ENCODE measurements at places on chromosomes 4 and X.

- DNase-seq, result no peak
These were observed 334.7 kb upstream of the NR3C2 start for GRCh38 chr4:148776941-148777340.

- DNase-seq, result no peak
These were observed 658 bp downstream of the ATP6AP2 start for GRCh38 chrX:40581336-40581920.

DNA sequence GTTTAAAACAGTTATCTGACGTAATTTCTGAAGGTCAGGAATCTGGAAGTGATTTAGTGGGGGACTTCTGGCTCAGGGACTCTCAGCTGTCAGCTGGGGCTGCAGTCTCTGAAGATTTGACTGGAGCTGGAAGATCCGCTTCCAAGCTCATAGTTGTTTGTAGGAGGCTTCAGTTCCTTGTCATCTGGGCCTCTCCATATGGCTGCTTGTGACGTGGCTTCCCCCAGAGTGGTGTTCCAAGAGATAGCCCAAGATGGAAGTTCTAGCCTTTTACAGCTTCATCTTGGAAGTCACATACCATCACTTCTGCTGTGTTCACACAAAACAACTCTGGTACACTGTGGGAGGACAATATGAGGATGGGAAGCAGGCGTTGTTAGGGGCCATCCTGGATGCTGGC lies 2.1 kb downstream of the MPC1L start:
- DNase-seq, result no peak

DNA sequence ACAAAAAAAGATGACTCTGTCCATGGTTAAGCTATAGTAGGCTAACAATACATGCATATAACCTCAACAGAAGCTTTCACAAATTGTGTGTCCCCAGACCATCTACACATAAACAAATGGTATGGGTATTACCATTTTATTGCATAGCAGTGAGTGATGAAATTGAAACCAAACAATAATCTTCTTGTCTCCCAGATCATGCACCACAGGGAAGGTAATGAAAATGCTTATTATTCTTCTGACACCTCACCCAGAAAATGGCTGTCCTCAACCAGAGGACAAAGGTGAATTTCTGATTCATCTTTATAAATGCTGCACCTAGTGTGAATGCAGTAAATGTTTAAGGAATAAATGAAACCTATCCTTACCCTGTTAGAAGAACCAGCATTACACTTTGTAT lies 8.0 kb downstream of the PRSS12 start:
- no peak for DNase-seq

DNA sequence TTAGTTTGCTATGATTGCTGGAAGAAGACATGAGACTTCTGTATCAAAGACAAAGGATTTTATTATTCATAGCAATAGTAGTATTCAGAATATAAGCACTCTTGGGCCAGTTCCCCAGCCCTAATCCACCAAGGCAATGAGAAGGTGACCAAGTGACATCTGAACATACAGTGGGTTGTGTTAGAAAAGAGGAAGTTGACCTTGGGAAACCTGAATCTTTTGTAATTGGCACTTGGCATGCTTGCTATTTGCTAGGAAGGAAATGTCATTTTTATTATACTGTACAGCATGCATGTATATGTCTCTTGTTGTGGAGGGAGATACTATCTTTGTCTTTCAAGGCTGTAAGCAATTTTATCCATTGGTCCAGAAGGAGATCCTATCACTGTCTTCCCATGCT lies 216.1 kb upstream of the FAT1 start:
- DNase-seq, result no peak

DNA sequence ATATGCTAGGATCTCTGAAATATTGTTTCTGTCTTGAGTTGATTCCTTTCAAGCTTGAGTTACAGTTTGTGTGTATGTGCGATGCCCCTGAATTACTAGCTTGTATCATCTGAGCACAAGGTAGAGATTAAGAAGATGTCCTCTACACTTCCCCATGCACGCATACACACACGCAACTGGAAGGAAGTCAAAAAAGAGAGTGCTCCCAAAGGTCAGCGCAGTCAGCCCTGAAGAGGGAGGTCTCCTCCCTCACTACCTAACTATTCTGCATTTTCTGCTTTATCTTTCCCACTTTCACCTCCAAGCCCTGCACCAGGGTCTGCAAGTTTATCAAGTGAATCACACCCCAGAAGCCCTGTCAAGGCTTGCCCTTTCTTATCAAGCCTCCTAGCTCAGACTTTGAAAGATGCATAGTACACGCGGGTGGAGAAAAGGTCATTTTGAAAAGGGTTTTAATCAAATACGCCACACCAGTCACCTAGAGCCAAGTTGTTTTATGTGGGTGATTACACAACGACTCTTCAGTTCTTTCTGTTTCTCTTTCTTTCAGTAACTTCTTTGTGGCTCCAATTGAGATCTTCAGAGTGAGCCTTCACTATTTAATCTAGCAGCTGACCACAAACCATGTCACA lies 127.7 kb downstream of the ASB9 start:
- no peak for DNase-seq

DNA sequence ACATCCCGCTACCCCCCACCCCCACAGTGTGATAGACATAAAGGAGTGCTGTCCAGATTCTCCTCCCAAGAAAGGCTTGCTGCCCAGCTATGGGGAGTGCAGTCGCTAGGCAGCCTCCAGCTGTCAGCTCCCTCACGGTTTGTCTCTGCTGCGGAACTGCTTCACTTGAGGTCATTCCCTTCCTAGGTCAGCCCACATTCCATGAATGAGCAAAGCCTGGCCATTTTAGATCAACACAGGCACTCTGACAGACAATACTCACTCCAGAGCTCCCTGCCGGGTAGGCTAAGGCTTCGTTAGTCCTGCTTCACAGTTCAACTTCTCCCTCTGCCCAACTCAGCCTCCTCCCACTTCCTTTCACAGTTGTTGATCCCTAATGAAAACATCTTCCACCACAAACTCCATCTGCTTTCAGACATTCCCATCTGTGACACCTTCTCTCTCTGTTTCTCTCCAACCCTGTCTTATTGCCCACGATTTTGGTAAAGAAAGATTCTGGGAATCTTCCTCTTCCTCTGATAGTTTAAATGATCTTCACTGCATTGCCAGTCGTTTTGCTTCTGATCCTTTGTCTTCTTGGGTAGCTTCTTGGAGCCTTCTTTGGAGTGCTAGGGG lies 318.9 kb upstream of the F9 start:
- no peak for DNase-seq

GRCh38 chr4:140408974-140409373 lies 18.5 kb downstream of the CLGN start:
- DNase-seq, result no peak

DNA sequence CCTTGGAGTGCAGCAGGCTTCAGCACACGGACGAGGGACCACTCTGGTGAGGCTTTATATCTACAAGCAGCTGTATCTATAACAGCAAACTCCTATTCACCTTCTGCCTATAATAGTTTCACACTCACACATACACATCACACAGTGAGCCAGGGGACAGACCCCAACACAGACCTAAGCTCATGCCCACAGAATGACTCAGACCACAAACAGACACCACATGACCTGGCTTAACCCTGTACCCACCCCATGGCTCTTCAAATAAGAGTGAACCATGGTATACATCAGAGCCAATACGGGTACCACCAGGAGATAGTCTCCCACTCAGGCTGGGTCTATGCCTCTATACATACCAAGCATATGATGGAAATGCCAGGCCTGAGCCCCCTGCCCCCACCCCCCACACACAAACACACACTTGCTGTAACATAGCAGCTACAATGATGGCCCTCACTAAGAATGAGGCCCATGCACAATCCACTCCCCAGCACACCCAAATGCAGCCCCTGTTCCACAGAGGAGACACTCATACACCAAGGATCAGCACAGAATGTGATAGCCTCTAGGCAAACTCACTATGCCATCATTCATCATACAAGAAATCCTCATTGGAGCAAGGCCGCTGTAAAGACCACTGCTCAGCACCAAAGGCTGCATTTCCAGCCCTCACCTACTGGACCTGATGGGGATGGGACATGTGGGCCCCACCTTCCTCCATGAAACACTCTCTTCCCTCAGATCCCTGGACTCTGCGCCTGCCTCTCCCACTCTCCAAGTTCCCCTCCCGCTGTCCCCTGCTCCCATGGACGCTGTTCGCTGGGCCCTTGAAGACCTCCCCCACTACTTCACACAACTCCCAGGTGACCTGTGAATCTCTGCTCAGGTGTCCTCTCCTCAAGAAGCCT lies 62.1 kb upstream of the XIAP start:
- DNase-seq, result no peak

DNA sequence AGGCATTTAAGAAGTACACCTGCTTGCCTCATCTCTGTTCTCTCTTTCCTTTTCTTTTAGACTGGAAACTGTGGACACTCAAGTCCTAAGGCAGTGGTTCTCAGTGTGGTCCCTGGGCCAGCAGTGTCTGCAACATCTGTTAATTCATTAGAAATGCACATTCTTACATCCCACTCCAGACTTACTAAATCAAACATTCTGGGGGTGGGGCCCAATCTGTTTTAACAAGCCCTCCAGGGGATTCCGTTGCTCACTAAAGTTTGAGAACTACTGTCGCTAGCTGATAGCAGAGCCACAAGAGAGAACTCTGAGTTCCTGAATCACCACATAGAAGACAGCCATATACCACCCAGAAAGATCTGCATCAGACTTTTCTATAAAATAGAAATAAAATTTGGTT lies 430.6 kb downstream of the BCOR start:
- no peak for DNase-seq

- no peak for DNase-seq
These were observed 29.2 kb downstream of the SULT1E1 start for GRCh38 chr4:69830560-69831269.

GRCh38 chrX:24080704-24081103 lies 25.9 kb downstream of the EIF2S3 start:
- no peak for DNase-seq

GRCh38 chr4:40844261-40844660 lies 94.5 kb downstream of the NSUN7 start:
- DNase-seq, result no peak

DNA sequence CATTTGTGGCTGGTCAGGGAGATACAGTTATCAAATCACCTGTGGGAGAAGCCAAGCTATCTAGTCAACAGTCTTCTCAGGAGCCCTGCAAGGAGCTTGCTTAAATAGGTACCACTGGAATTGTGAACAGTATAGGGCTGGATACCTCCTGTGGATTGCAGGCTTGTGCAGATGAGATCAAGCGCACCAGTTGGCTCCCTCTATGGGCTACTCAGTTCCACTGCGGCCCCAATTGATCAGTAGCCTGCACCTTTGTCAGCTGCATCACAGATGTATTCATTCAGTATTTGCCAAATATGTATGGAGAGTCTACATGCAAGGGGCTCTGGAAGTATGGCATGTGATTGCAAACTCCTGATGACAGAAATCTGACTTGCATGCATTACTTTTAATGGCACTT lies 28.6 kb downstream of the TEX13A start:
- DNase-seq, result no peak

DNA sequence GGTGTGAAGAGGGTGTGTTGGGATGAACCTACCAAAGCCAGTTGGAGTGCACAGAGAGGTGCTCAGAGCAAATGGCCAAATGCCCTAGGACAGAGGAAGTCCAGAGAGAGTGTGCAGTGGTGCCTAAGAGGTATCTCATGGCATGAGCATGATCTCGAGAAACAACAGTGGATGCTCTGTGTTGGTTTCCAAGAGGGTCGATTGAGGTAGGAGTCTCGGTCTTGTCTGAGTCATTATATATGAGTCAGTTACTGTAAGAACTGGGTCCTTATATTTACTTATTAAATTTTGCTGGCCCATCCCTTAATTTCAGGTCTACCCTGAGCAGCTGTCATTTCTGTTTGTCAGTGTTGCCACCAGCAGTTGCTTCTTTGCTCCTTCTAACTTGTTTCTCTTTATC lies 86.6 kb upstream of the TMEM150C start:
- no peak for DNase-seq

- DNase-seq, result no peak
These were observed 155.9 kb upstream of the RASGEF1B start for GRCh38 chr4:81627590-81627989.

DNA sequence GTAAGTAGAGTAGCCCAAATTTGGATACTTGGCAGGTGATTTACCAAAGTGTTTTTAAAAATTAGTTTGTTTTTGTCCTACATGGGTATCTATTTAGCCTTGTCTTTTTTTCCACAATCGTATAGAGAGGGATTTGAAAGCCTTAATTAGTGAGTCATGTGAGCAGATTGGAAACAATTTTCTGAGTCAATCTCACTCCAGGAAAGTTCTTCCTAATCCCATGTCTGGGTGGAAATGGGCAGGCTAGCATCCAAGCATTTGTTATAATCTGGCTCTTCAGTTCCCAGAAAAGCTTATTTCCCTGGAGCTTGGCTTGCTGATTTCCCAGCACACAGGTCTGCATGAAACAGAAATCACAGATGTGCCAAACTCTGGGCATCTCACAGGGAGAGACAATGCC lies 426.9 kb upstream of the BOD1L1 start:
- DNase-seq, result no peak

DNA sequence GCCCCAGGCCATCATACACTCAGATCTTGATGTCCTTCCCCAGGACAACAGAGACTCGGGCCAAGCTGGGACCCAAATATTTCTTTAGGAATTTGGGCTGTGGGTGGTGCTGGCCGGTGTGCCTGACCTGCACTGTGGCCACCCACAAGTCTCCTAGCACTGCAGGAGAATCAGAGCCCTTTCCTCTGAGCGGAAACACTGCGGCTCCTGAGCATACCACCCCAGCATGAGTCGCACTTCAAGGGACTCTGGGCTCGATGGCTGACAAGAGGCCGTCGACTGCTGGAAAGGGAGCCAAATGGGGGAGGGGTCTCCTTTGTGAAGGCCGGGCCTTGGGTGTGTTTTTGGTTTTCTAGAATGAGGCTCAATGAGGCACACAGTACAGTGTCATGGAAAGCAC lies 13.0 kb upstream of the IRAK1 start:
- no peak for DNase-seq

- peak; percentile 31 for DNase-seq
These were observed 8.7 kb downstream of the GUCY2F start for GRCh38 chrX:109472939-109473735.

GRCh38 chr4:184762100-184762499 lies 28.2 kb upstream of the CENPU start:
- DNase-seq, result peak; percentile 28

- peak; percentile 3 for DNase-seq
These were observed at the start of gene DKK2 for GRCh38 chr4:107035819-107036583. DKK2 (minus strand) TSS chr4:107036313; CDS start chr4:107035591, 722 bp downstream.

- DNase-seq, result no peak
These were observed 147.1 kb downstream of the CPEB2 start for GRCh38 chr4:15149234-15149838.

- DNase-seq, result peak; percentile 8
These were observed 143.6 kb downstream of the SLIT2 start for GRCh38 chr4:20395160-20395773.

DNA sequence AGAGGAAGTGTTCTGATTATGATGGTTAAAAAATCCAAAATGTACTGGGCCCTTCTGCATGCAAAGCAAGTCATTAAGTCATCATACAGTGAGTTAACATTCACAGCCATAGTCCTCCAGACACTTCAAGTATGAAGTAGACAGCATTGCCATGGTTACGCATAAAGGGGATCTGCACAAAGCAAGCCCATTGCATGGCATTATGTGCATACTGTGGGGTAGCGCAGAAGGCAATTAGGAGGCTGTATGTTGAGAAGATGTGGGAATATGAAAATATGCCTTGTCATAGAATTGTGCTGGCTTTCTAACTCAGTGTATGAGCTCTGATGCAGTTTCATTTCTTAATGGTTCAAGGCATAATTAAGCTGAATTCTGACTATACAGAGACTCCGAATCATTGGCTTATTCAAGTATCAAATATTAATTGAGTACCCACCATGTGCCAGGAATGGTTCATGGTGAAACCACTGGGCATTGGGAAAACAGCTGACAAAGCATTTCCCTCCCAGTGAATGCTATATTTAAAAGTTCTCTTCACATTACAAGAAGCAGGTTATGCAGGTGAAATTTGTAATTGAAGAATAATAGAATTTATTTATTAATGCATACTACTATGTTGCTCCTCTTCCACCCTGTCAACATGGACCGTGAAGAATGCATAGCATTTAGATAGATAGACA lies 588.9 kb downstream of the ZNF674 start:
- DNase-seq, result no peak

All from activated CD4-positive, alpha-beta T cell treated with anti-CD3 and anti-CD28 coated beads, Interleukin-2, amount 50 U/mL, for 48 hours (primary cell).